Parietal lobe (tissue), 2 donors: ENCODE measurements at places on chromosomes 12 and 14. TPM values are rescaled to one million over a fixed set of nuclear protein-coding genes. Genes with fewer than 3 reads are reported as not detected.

Gene APOF
- total RNA-seq, result not detected

Gene ARG2
- 40.7 TPM for total RNA-seq

Gene GARIN6
- total RNA-seq, result not detected

Gene PNP
- total RNA-seq, result 5.6 TPM

Gene GLT1D1
- 8.1 TPM for total RNA-seq

Gene ANAPC7
- 59.5 TPM for total RNA-seq

Gene BCL2L2
- total RNA-seq, result 20.3 TPM

Gene LRTM2
- 8.1 TPM for total RNA-seq

Gene CACNA2D4
- 0.31 TPM for total RNA-seq

Gene PTPN21
- total RNA-seq, result 12.8 TPM

Gene NCOR2
- 39.1 TPM for total RNA-seq

Gene ATP5MC2
- total RNA-seq, result 74.5 TPM

Gene KCNK10
- total RNA-seq, result 18.2 TPM
